ENCODE measurements at places on chromosomes 5 and 9. TPM values are rescaled to one million over a fixed set of nuclear protein-coding genes. Genes with fewer than 3 reads are reported as not detected.
A peak's percentile ranks its signal among the peaks of the same experiment; 100 is the strongest.

The ATP10B gene
- not detected for total RNA-seq

DNA sequence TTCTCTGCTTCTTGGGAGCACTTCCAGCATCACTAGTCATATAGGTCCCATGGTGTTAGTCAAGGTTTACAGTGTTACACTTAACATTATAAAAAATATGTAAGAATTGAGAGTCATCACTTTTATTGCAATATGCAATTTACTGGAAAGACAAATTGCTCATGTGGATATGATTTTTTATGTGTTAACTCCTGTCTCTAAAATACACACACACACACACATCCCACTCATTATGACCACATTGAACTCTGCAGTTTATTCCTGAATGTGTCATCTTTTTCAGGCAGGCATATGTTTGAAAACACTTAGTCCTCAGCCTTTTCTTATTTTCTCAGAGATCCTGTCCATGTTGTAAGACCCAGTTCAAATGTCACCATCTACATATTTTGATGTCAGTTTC lies 148.5 kb upstream of the MRPS30 start:
- DNase-seq, result no peak

DNA sequence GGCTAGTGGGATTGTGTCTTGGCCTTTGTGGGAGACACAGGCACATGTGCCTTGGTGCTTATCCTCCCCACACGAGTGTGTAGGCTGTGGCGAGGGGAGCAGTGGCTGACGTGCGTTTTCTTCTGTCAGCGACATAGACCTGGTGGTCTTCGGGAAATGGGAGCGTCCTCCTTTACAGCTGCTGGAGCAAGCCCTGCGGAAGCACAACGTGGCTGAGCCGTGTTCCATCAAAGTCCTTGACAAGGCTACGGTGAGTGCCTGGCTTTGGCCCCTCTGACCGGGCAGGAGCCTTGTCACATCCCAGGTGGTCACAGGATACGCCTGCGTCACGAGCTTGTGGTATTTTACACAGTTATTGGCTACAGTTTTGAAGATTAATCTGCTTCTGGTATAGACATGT lies 26.4 kb downstream of the TENT4A start:
- no peak for DNase-seq

- no peak for DNase-seq
Measured at GRCh38 chr5:149406203-149406978, 27.3 kb upstream of the IL17B start.

GRCh38 chr9:69822116-69822750 lies 1.6 kb downstream of the CFAP95 start:
- DNase-seq, result no peak

The DEPDC1B gene
- total RNA-seq, result 6.4 TPM

The CER1 gene
- 5.2 TPM for total RNA-seq

DNA sequence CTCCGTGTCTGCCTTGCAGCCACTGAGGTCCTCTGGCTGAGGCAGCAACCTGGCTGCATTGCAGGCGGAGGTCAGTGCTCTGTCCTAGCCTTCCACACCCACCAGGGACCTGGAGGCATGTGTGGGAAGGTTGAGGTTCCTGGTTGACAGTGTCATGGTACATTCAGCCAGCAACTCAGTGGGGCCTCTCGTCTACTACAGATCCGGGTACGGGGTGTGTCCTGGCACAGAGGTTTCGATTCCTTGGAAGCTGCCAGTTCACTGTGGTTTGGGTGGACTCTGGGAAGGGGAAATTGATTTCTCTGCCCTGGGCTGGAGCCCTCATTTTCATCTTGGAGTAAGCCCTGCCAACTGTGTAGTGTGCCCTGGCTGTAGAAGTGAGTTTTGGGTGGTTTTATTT lies 45.1 kb downstream of the PDE8B start:
- no peak for DNase-seq

- DNase-seq, result no peak
Measured at GRCh38 chr9:109993250-109993978, 213.4 kb downstream of the PALM2AKAP2 start.

DNA sequence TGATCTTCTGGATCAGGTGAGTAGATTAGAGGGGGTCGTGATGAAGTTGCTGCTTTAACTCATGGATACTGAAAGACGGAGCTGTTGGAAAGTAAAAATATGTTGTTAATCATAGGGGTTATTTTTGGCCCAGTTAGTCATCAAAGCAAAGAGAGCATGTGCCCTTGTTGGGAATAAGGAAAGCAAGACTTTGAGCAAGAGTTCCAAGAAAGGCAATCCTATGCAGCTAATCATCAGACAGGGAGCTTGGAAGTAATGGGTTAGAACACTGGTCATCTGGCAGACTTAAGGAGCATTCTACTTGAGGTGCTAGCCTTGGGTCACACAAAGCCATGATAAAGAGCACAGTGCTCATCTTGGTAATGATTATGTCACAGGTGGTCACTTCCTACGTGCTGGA lies 18.3 kb downstream of the ASPN start:
- DNase-seq, result no peak

GRCh38 chr5:172559004-172559932 lies 81.8 kb upstream of the NEURL1B start:
- DNase-seq, result no peak

DNA sequence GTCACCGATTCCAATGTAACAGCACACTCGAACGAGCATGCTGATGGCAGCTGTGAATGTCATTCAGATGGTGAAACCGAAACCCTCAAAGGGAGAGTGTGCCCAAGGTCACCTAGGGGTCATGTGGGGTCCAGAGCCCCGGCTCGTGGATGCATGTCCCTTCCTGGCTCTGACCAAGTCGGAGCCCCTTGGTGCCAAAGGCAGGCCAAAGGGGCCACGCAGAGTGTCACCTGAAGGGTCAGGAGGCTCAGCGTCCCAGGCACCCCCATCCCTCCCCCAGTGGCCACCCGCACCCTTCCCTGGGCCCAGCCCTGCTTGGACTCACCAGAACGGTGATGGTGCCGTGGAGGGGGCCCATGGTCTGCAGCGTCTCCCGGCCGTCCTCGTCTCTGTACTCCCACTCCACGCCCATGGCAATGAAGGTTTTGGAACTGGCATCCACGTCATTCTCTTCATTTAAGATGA lies 69.5 kb downstream of the ZNF354C start:
- DNase-seq, result no peak

- DNase-seq, result no peak
Measured at GRCh38 chr9:122857815-122858214, 29.4 kb upstream of the PDCL start.

- no peak for DNase-seq
Measured at GRCh38 chr9:13642646-13643045, 363.2 kb upstream of the MPDZ start.

- DNase-seq, result peak; percentile 83
Measured at GRCh38 chr5:176611435-176611834, 1.5 kb upstream of the GPRIN1 start.

The LCN12 gene
- total RNA-seq, result 1.5 TPM

DNA sequence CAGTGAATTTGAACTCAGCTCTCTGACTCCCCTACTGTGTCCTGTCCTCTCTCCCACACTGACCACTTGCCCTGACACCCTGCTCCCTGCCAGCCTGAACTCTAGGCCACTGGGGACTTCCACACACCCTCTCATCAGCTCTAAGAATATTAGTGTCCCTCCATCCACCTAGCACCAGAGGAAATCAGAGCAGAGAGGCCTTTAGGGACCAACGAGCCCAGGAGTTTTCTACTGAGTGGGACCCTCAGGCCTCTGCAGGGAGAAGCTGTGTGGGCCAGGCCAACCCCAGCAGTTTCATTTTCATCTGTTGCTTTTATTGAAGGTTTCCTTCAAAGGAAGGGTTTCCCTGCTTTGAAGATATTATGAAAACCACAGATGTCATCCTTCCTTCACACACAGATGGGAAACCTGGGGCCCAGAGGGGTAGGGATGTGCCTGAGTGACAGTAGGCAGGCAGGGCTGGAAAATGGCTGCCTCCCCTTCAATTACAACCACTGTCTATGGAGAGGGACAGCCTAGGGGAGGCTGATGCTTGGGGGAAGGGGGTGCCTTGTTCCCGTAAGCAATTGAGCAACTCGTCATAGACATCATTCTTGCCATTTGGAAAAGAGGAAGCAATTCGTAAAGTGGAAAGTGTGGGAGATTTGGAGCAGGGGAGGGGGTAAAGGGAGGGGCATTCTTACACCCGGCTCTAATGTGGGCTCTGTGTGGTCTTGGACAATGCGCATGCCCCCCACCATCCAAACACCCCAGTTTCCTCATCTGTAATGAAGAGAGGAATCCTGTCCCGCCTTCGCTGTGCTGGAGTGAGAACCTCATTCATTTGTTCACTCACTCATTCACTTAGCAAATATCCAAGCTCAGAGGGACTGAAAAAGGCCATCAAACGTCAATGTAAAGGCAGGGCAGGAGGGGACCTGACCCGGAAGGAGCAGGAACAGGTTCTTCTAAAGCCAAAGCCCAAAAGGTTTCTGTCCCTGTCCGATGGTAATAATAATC lies 3.9 kb downstream of the GLIPR2 start:
- no peak for DNase-seq

The ENHO gene
- 4.1 TPM for total RNA-seq

GRCh38 chr9:128999581-129000206 lies 28.4 kb downstream of the SH3GLB2 start:
- DNase-seq, result no peak

The ADAMTSL1 gene
- 18.2 TPM for total RNA-seq

The PHPT1 gene
- total RNA-seq, result 134 TPM

All from endothelial cell (in vitro differentiated cells).